Amygdala (tissue), 56 donors: ENCODE measurements at places on chromosomes 2 and 18.

DNA sequence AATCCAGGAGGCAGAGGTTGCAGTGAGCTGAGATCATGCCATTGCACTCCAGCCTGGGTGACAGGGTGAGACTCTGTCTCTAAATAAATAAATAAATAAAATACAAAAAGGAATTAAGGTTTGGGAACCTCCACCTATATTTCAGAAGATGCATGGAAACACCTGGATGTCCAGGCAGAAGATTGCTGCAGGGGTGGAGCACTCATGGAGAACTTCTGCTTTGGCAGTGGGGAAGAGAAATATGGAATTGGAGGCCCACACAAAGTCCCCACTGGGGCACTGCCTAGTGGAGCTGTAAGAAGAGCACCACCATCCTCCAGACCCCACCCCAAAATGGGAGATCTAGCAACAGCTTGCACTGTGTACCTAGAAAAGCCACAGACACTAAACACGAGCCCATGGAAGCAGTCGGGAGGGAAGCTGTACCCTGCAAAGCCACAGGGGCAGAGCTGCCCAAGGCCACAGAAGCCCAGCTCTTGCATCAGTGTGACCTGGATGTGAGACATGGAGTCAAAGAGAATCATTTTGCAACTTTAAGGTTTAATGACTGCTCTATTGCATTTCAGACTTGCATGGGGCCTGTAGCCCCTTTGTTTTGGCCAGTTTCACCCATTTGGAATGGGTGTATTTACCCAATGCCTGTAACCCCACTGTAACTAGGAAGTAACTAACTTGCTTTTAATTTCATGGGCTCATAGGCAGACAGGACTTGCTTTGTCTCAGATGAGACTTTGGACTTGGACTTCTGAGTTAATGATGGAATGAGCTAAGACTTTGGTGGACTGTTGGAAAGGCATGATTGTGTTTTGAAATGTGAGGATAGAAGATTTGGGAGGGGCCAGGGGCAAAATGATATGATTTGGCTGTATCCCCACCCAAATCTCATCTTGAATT lies 265.3 kb downstream of the ZEB2 start:
- no peak for DNase-seq

GRCh38 chr2:212858496-212858895 lies 292.9 kb downstream of the IKZF2 start:
- no peak for DNase-seq

DNA sequence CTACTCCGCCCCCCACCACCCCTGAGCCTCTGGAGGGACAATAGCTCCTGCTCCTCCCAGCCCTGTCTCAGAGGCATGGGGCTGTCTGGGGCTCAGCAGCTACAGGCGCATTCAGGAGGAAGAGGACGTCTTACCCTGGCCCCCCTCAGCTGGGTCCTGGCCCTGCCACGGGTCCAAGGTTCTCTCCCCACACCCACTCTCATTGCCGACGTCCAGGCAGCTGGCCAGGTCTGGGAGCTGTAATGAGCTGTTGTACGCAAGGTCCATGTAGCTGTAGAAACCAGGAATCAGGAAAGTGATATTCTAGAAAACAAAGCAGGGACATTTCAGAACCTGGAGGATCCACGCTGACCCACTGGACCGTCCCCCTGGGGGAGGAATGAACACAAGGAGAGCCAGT lies 13.5 kb downstream of the PASK start:
- no peak for DNase-seq

GRCh38 chr2:168200930-168201583 lies 46.3 kb downstream of the STK39 start:
- no peak for DNase-seq

- no peak for DNase-seq
Measured at GRCh38 chr18:72375618-72376017, 168.5 kb downstream of the CBLN2 start.

DNA sequence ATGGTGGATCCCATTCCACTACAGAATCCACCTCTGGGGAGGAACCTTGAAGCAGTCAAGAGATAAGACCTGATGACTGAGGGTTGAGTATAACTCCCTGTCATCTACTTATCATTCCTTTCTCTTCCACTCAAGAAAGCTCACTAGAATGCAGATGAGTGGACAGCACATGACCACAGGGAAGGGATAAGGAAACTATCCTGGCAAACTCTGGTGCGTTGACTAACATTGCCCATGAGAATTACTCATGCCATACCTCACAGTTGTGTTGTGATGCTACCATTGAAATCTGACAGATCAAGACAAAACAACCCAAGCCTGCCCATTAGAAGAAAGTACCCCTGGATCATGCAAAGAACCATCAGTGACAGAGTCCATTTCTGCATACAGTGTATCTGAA lies 26.5 kb downstream of the SLC16A14 start:
- no peak for DNase-seq
